ENCODE measurements at places on chromosomes 5 and 9.
A peak's percentile ranks its signal among the peaks of the same experiment; 100 is the strongest.

GRCh38 chr5:72194846-72195245 is 87.6 kb downstream of the MAP1B start:
- no peak for DNase-seq

DNA sequence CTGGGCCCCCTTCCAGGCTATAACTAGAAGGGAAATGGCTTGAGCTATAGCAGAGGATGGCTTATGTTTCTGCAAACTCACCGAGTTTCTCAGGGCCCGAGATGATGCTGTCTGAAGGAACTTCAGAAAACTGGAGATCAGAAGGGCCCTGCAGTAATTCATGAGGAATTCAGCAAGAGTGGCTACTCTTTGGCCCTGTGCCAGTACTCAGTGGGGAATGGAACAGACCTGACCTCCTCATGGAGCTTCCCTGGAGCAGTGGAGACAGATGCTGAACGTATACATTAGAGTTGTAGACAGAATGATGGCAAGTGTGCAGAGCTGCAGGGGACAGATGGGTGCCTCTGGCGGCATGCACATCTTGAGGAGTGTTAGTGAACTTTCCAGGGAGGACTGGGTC is 17.3 kb upstream of the SMIM32 start:
- DNase-seq: no peak

DNA sequence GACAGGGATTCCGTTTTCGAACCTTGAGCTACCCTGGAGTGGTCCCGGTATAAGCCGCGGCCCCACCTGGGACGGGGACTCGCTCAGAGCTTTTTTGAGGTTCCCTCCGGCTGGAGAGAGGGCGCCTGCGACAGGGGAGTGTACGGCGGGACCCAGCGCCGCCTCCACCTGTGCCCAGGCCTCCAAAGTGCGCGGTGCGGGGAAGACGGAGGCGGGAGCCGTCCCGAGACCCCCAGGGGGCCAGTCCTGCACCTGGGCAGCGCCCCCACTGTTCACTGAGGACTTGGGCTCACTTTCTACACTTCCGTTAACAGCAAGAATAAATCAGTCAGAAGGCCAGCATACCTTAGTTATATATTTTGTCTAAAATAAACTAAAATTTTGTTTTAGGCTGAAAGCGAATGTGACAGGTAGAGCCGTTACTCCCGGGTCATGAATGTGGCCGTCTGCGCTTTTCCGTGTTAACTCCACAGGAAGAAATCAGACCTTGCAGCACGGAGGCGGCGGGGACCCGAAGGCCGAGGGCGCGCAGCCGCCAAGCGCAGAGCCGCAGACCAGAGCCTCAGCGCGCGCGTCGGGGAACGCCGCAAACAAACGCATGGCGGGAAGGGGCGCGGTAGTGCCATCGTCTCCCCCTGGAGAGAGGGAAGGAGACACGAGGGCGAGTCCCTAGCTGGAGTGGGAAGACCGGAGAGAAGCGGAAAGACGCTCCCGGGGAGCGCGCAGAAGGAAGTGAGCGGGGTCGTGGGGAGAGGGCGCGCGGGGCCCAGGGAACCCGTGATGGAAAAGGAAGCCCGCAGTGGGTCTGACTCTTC is 14.1 kb downstream of the TRIM7 start:
- DNase-seq: no peak

GRCh38 chr5:123090661-123091297 is 1.7 kb downstream of the PRDM6 start:
- DNase-seq: no peak

DNA sequence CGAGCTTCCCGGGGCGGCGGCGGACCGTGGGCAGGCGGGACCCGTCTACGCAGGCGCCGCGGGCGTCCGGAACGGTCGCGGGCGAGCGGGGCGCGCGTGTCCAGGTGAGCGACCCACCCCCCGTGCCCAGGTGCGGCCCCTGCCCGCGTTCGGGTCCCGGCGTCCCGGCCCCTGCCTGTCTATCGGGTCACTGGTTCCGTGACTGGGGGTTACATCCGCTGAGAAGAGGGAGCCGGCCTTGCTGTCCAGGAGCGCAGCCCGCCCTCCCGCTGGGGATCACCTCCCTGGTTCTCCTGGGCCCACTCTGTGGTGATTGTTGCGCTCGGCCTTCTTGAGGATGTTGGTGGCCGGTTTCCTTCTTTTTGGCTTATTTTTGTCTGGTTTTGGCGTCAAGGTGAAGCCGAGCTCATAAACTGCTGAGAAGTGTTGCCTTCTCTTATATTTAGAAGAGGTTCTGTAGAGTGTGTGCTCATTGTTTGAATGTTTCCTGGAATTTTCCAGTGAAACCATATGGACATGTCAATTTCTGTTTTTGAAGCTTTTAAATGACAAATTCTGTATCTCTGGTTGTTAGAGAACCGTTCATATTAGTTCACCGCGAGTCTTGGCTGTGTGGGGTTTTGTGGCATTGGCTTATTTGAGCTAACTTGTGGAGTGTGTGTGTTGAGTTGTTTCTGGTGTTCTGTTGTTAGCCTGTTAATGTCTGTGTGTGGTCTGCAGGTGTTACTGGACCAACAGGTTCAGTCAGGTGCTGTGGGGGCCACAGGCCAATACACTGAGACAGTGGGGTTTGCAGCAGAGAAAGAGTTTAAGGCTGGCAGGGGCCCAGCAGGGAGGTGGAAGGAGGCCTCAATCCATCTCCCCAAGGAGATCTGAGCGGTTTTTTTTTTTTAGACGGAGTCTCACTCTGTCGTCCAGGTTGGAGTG is 621 bp downstream of the CEP72 start:
- no peak for DNase-seq

DNA sequence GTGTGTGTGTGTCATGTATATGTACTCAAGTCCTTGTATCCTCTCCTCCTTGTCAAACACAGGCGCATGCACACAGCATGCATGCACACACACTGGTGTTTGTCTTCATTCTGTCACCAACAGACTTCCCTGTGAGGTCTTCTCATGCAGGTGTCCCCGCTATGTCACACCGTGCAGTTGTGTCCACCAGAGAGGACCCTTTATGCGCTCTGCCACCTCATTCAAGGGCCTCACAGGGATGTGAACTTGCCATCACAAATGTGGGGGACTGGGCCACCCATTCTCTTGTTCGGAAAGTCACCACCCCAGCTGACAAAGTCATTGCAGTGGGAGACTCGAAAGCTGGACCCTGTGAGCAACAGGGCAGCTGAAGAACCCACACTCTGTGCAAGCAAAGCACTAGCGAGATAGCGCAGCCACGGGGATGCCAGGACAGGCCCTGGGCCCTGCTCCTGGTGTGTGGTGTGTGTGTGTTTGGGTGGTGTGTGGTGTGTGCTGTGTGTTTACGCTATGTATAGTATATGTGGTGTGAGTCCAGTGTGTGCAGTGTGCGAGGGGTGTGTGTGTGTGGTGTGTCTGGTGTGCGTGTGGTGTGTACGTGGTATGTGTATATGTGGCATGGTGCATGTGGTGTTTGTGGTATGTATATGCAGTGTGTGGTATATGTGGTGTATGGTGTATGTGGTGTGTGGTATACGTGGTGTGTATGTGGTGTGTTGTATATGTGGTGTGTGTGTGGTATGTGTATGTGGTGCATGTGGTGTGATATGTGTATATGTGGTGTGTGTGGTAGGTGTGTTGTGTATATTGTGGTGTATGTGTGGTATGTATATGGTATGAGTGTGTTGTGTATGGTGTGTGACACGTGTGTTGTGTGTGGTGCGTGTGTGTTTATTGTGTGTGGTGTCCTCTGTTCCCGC is 30.9 kb upstream of the NXNL2 start:
- DNase-seq: no peak

- no peak for DNase-seq
These were observed 9.6 kb upstream of the CCDC112 start for GRCh38 chr5:115306011-115306536.

- no peak for DNase-seq
These were observed 17.2 kb downstream of the MED10 start for GRCh38 chr5:6361101-6361500.

- no peak for DNase-seq
These were observed 14.3 kb upstream of the SIL1 start for GRCh38 chr5:139212486-139212885.

DNA sequence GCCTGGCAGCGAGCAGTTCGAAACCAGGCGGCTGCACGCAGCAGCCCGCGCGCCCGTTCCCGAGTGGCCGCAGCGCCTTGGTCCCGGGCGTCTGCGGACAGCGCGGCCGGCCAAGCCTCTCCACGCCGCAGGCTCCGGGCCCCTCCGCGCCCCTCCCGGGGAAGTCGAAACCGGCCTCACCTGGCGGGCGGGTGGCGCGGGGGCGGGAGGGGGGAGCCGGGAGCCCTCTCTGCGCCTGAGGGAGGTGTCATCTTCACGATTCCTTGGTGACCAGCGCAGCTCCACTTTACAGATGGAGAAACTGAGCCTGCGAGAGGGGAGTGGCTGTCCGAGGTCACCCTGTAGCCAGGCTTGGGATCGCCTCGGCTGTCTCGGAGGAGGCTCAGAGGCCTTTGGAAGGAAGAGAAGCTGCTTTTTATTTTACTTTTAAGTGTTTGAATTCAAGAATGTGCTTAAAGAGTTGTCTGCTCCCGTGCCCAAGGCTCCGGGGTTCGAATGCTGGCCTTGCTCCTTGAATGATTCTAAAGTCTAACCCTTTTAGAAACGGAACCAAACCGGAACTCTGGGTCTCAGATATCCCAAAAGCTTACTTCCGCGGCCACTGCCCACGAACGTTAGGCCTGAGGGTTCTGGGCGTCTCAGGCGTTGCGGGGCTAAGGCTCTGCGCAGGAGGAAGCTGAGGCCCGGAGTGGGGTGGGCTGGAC is 662 bp downstream of the SUSD3 start:
- DNase-seq: no peak

GRCh38 chr5:71986101-71986500 is 121.2 kb upstream of the MAP1B start:
- DNase-seq: no peak

DNA sequence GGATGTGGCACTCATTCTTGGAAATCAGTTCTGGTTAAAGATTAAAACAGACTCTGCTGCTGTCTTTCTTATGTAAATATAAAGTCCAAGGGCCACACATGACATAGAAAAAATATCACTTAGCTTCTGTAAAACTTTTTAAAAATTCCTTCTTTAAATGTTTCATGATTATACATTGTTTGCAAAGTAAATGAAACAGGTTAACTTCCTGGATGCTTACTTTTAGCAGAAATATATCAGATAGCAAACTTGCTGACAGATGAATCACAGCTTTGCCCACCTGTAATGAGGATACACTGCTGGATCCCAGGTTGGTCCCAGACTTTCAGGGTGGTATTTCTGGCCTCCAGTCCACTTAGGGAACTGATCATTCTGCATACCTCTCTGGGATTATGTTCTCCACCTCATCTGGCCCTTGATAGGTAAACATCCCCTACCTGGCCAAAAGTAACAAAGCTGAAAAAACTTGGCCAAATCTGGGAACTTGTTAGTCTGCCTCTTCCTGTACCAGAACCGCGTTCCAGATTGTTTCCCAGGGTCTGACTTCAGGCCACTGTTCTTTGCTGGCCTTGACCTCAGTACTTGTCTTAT is 340.5 kb downstream of the ADGRV1 start:
- no peak for DNase-seq

GRCh38 chr5:107917983-107918382 is 247.2 kb upstream of the EFNA5 start:
- no peak for DNase-seq

GRCh38 chr5:111229871-111230810 is 6.0 kb downstream of the CAMK4 start:
- DNase-seq: no peak

DNA sequence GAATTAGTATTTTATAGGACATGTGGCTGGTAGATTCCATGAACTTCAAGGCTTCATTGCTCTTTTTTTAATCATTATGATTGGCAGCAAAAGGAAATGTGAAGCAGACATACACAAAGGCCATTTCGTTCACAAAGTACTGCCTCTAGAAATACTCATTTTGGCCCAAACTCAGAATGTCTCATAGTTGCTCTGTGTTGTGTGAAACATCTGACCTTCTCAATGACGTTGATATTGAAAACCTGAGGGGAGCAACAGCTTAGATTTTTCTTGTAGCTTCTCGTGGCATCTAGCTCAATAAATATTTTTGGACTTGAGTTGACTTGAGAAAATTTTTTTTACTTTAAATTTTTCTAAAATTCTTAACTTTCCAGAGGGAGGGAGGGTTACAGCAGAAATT is 12.4 kb downstream of the KCNV2 start:
- DNase-seq: no peak

DNA sequence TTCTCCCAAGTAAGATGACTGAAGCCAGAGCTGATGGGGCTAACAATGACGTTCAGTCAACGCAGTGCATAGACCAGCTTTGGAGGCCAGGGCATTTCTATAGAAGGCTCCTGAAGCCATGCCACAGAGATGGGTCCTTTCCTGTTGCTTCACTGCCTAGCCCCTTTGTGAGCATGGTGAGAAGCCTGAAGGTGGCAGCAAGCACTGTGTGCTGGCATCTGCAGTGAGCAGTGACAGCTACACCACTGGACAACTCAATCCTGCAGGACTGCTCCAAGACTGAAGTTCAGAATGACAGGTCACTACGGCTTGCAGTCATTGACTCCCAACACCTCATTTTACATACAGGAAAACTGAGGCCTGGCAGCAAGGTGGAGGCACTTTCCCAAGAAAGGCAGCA is 229.0 kb downstream of the TSSK1B start:
- peak; percentile 38 for DNase-seq

DNA sequence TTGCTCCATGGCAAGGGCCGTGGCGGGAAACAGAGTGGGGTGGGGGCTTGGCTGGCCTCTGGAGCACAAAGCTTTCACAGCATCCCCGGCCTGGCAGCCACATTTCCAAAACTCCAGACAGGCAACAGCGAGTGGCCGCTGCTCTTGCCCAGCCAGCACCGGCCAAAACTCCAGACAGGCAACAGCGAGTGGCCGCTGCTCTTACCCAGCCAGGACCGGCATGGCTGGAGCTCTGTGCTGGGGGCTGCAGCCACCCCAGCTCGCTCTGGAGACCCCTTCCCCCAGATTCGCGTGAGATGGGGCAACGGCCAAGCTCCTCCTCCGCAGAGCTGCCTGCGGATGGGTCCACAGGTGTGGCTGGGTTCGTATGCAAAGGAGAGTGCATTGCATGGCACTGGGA is 98.5 kb downstream of the COL5A1 start:
- no peak for DNase-seq

DNA sequence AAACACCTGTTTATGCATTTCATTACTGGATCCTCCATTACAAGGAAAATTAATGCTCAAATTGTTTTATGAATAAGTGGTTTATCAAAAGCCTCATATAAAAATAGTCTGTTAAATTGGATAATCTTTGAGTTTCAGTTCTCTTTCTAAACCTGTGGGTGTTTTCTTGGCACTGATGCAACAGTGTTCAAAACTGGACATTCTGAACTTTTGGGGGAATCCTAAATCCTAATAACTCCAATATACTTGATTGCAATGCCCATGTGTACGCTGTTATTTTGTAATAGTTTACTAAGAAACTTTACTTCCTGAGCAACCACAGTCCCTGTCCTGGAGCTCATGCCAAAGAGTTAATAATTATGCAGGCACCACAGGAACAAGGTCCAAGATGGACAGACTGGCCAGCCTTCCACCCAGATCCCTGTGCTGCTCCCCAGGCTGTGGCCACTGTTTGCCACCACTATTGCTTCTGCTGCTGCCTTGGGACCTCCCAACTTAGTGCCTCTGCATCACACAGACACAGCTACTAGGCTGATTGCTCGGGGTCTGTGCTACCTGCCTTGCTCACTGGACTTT is 14.0 kb downstream of the IRGM start:
- no peak for DNase-seq

GRCh38 chr9:32882705-32883104 is 99.4 kb downstream of the TMEM215 start:
- DNase-seq: no peak

Measured in midbrain (tissue), 1 donor.